ENCODE measurements at places on chromosomes 7 and 10. TPM values are rescaled to one million over a fixed set of nuclear protein-coding genes. Genes with fewer than 3 reads are reported as not detected.

The KCP gene
- total RNA-seq = 1.4 TPM

DNA sequence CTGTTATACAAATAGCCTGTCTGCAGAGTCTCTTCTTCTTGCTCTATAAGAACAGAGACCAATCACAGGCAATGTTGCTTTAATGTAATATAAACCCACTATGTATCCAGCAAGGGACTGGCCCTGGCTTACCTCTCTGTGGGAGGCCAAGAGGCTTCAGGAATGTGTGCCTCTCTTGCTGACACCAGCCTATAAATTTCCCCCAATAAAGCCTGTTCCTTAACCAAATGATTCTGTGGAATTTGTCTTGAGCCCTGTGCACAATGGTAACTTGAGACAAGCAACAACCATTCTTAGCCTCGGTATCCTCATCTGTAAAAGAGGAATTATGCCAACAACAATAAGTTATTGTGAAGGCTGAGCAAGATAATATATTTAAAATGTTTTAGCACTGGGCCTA is 563.7 kb downstream of the GRM8 start:
- no peak for DNase-seq

The HOXA9 gene
- total RNA-seq = 18.8 TPM

GRCh38 chr7:30913821-30914515 is 2.3 kb downstream of the AQP1 start:
- DNase-seq = no peak

DNA sequence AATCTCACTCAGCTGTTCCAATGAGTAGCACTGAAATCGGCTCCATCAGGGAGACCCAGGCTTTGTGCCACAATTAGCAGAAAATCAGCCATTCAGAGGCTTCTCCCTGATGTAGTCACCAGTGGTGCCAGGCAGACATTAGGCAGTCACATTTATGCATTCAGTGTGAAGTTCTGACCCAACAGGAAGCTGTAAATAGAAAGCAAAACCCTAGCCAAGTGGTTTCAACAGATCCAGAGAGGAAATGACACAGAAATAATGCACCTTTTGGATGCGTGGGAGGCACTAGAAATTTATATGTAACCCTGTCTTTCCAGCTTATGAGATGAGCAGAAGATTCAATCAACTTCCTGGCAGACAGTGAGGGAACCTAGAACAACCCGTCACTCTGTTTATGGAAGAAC is 186.4 kb downstream of the PDE1C start:
- DNase-seq = peak; percentile 8

GRCh38 chr10:126135941-126136595 is 239.7 kb downstream of the FANK1 start:
- DNase-seq = no peak

GRCh38 chr7:150895809-150896208 is 43.5 kb downstream of the AOC1 start:
- DNase-seq = no peak

GRCh38 chr7:138845711-138846110 is 47.7 kb upstream of the ATP6V0A4 start:
- no peak for DNase-seq

The PANK1 gene
- 6.0 TPM for total RNA-seq

The PNLIPRP2 gene
- total RNA-seq = not detected

The DNAH11 gene
- 11.1 TPM for total RNA-seq

DNA sequence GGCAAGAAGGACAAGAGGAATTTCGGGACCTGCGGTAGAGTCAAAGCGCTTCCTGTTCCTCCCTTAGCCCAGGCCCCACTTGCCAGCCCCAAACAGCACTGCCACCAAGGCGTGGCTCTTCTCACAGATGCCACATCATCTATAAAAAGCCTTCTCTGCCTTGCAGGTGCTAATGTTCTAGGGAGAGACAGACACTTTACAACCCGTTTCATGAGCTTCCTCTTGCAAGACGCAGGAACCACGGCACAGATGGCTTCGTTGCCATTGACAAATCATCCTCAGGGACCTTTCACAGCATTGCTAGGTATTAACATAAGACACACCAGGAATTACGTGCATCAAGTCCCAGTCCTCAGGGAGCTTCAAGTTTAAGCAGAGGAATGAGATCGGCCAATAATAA is 180.9 kb downstream of the JCAD start:
- DNase-seq = no peak

GRCh38 chr10:2714597-2714996 is 352.8 kb upstream of the PFKP start:
- DNase-seq = no peak

- no peak for DNase-seq
These were observed 61.2 kb upstream of the ARHGAP21 start for GRCh38 chr10:24784923-24785322.

The SPDYE9 gene
- total RNA-seq = 1.7 TPM

- no peak for DNase-seq
These were observed 49.5 kb downstream of the EZH2 start for GRCh38 chr7:148834605-148835004.

GRCh38 chr7:20241194-20241910 is 24.2 kb upstream of the MACC1 start:
- no peak for DNase-seq

The SPAM1 gene
- 1.2 TPM for total RNA-seq

- no peak for DNase-seq
These were observed 103.0 kb upstream of the CARD11 start for GRCh38 chr7:3146571-3147226.

- DNase-seq = no peak
These were observed 154.1 kb upstream of the AHR start for GRCh38 chr7:17144322-17144721.

GRCh38 chr7:129771201-129771927 is 159.8 kb downstream of the NRF1 start:
- no peak for DNase-seq

- no peak for DNase-seq
These were observed 191.7 kb upstream of the C7orf33 start for GRCh38 chr7:148398844-148399365.

DNA sequence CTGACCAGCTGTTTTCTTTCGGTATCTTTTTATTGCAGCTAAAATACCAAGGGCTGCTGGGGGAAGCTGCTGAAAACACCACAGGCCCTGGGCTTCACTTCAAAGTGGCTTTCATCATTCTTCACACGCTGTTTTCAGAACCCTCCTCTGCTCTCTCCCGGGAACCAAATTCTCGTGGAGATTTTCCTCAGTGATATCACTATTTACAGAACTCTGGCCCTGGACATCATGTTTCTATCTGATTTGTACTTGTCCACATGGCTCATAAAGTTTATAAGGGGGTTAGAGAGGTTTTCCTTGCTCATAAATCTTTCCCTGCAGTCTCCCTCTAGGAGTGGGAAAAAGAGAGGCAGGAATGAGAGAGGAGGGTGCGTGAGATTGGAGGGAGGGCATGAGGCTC is 177.4 kb upstream of the NPVF start:
- peak; percentile 97 for DNase-seq

The FLNC gene
- total RNA-seq = 204 TPM

DNA sequence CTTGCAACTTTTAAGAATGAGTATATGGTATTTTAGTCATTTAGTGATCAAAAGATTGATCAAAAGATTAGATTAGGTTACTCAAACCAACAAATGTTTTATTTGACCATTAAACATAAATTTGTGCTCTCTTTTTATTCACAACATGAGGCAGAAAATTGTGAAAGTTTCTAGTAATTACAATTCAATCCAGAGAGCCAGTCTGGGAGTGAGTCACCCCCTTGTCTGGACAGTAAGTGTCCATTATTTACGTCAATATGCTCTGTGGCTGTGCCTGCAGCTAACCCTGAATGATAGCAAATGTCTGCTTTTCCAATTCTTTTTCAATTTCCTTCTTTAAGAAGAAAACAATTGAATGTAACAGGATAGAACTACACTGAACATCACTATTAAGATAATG is 27.9 kb downstream of the GNG11 start:
- no peak for DNase-seq

GRCh38 chr10:61837755-61838171 is 63.7 kb upstream of the ARID5B start:
- DNase-seq = peak; percentile 44

DNA sequence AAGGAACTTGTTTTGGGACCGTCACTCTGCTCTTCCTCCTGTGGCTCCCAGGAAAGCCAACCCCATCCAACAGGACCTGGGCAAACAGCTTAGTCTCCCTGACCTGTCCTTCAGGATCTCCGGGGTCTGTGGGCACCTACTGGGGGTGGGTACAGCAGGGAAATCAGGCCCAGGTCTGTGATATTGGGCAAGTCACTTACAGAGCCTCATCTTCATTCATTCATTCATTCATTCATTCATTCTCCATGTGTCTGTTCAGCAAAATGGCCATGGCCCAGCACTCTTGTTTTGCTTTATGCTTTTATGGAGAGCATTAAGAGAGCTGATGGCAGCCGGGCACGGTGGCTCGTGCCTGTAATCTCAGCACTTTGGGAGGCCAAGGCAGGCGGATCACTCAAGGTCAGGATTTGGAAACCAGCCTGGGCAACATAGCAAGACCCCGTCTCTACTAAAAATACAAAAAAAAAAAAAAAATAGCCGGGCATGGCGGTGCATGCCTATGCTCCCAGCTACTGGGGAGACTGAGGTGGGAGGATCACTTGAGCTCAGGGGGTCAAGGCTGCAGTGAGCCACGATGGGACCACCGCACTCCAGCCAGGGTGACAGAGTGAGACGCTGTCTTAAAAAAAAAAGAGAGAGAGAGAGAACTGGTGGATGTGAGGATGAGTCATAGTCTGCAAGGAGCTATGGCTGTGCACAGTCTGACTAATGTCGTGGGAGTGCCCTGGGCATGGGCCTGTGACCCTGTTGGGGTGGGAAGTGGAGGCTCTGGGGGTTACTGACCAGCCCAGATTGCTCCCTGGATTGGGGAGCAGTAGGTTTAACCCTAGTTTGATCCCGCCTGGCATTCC is 54.3 kb downstream of the CLIP2 start:
- DNase-seq = peak; percentile 11

The CYP3A7 gene
- 1.2 TPM for total RNA-seq

The C1QL3 gene
- 2.9 TPM for total RNA-seq

GRCh38 chr7:20438694-20439376 is 108.1 kb downstream of the ITGB8 start:
- no peak for DNase-seq

GRCh38 chr7:144384071-144384470 is 19.4 kb downstream of the NOBOX start:
- no peak for DNase-seq

DNA sequence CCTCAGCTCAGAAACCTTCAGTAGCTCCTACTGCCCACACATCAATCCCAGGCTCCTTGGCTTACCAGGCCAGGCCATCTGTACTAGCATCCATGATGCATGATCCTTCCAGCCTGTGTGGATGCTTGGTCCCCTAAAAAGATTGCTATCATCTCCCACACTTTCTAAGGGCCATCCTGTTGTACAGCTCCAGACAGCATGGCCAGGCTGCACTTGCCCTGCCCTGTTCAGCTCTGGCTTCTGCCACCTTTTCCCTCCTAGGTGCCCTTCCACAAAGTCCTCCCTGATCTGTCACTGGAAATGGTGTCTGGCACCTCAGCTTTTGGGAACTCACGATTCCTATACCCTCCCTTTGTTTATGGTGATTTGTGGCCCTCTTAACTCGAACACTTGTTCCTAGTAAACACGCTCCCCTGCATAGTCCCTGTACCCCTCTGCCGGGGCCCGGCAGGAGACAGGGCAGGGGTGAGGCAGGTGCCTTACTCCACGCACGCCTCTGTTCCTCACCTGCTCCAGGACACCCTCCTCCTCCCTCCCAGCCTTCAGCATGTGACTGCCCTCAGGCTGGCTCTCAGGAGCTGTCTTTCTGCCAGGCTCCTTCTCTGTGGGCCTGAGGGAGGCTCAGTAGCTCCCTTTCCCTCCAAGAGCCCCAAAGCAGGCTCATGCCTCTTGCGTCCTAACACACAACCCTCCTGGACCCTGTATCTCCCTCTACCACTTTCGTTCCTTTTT is 71.8 kb downstream of the CDH23 start:
- DNase-seq = no peak

DNA sequence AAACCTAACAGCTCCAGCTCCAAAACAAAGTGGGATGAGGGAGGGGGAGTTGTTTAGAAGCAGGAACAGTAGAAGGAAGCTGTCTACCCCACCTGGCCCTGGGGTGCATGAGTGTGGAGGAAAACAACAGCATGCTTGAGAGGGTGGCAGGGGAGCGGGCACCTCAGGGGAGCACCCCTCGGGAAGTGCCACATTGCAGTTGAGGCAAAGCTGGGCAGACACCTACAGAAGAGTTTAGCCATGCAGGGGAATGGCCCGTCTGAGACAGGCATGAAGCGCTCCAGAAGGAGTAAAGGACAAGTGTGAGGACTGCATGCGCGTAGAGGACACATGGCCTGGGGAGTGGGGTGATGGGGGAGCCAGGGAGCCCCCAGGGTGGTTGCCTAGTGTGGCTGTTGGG is 18.1 kb downstream of the CHAT start:
- DNase-seq = no peak

GRCh38 chr10:121048749-121049148 is 197.6 kb downstream of the WDR11 start:
- DNase-seq = peak; percentile 58

- DNase-seq = no peak
These were observed 41.3 kb downstream of the CUBN start for GRCh38 chr10:17088118-17088806.

The TMEM72 gene
- total RNA-seq = 2.2 TPM

The STRA8 gene
- not detected for total RNA-seq

GRCh38 chr10:78952686-78953085 is 116.1 kb upstream of the ZMIZ1 start:
- no peak for DNase-seq

DNA sequence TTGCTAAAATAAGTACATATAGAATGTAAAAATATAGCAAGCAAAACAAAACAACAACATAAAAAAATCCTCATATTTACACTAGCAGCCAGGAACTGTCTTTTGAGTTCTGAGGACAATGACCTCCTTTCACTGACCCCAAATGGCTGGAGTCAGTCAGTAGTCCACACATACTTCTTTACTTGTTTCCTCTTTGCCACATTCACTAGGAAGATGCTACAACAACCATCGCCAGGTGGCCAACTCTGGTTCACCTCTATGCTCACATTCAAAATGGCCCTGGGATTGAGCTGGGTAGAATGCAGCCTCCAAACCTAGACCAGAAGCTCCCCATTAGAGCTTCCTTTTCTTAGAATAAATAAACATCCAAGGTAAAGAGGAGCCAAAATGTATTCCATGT is 356.2 kb downstream of the PLXNA4 start:
- DNase-seq = no peak

The NME8 gene
- total RNA-seq = not detected

GRCh38 chr10:43861966-43862751 is 213.5 kb upstream of the ZNF32 start:
- DNase-seq = no peak
